DMS79 (cell line): ENCODE measurements at places on chromosomes 1 and 21.

GRCh38 chr1:11109047-11109760 is 9.5 kb upstream of the EXOSC10 start:
- no peak for DNase-seq

GRCh38 chr1:220828950-220829586 is 42.4 kb downstream of the MTARC1 start:
- no peak for DNase-seq

GRCh38 chr1:233277637-233278606 is 17.6 kb downstream of the PCNX2 start:
- no peak for DNase-seq

- DNase-seq, result no peak
Measured at GRCh38 chr1:31667065-31667785, 22.5 kb upstream of the PEF1 start.

DNA sequence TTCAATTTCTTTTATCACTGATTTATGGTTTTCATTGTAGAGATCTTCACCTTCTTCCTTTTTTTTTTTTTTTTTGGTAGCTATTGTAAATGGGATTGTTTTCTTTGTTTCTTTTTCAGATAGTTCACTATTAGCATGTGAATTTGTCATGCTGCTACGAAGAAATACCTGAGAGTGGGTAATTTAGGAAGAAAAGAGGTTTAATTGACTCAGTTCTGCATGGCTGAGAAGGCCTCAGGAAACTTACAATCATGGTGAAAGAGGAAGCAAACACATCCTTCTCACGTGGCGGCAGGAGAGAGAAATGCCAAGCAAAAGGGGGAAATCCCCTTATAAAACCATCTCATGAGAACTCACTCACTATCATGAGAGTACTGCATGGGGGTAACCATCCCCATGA is 66.4 kb downstream of the DAB1 start:
- no peak for DNase-seq

DNA sequence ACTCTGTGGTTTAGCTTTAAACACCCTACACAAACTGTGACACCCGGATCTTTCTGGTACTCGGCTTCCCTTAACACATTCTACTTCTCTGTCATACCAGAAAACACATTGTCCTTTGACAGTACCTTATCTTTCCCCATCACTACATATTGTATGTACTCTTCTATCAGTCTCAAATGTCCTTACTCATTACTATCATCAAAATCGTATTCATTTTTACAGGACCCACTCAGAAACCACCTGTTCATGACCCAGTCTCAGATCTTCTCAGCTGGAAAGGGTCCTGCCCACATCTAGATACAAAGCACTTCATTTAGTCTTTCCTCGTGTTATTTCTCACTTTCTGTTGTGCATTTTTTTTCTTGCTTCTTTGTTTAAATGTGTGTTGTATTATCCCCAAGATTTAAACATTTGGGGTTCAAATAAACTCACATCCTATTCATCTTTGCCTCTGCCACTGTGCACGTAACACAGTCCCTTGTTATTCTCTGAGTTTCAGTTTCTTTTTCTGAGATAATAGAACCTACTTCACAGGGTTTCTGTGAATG is 27.7 kb downstream of the CD34 start:
- DNase-seq, result no peak

DNA sequence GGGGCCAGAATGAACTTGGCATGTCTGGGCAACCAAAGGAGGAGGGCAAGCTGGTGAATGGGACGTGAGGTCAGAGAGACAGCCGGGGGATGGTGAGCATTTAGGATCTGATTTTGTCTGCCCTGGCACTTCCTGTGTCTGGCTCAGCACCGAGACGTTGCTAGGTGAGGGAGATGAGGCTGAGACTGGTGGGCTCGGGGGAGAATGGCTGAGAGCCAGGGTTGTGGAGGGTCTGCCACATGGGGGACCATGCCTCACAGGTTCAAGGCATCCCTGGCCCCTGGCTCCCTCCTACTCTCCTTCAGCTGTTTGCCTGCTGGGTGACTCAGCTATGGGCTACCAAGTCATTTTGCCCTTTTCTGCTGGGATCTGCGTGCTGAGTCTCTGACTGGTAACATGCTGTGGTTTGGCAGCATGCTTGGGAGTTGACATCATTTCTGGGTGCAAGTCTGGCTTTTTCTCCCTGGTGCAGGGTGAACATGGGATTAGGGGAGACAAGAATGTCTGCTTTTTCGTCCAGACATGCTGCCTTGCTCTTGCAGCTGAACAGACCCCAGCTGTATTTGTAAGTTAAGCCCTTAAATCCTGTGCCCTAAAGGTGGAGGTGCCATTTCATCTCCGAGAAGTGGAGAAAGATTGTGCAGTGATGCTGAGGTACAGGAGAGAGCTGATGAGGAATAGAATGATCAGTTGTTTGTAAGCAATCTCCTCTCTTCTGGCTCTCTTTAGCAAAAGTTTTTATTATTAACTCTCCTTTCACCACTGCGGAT is 17.6 kb downstream of the GALNT2 start:
- DNase-seq, result no peak

- DNase-seq, result no peak
Measured at GRCh38 chr1:245306020-245306419, 151.2 kb downstream of the KIF26B start.

- DNase-seq, result no peak
Measured at GRCh38 chr1:245650441-245650960, 495.7 kb downstream of the KIF26B start.

GRCh38 chr1:203776636-203777035 is 11.7 kb downstream of the LAX1 start:
- DNase-seq, result no peak

- DNase-seq, result no peak
Measured at GRCh38 chr1:186125035-186125434, 250.0 kb downstream of the TPR start.

DNA sequence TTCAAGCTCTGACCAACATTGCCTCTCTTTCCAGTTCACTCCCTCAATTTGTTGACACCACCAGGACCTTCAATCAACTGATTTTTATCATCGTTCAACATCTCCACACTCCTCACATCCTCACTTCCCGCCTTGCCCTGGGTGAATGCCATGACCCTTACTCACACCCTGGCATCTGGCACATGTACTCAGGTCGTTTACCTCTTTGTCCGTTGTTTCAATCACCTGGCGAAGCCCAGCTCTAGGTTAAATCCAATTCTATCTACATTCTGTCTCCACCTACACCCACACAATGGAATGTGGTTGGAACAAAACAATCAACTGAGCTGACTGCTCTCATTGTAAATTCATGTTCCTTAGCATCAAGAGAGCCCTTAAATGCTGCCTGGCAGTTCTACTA is 24.2 kb upstream of the TBX15 start:
- no peak for DNase-seq

- DNase-seq, result no peak
Measured at GRCh38 chr1:69911301-69911801, 294.0 kb downstream of the LRRC40 start.

DNA sequence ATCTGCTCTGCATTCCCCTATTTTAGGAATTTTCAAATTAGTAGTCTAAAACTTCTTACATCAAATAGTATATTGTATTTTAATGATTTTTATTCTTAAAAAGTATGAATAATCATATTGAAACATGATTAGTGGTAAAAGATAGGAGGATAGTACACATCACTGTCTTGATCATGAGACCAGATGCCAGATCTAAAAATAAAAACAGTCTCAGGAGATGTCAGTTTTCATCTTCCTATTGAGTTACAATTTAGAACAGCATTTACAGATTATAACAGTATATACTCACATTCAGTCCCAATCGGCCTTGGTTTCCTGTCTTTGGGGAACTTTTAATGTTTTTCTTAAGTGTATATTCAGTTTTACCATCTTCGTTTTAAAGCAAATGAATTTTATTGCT is 95.9 kb downstream of the USP25 start:
- DNase-seq, result no peak

GRCh38 chr1:167126811-167127210 is 32.9 kb downstream of the STYXL2 start:
- no peak for DNase-seq

- DNase-seq, result no peak
Measured at GRCh38 chr1:51989582-51990477, 670 bp downstream of the RAB3B start.

- DNase-seq, result no peak
Measured at GRCh38 chr1:6850537-6850936, 65.3 kb downstream of the CAMTA1 start.

DNA sequence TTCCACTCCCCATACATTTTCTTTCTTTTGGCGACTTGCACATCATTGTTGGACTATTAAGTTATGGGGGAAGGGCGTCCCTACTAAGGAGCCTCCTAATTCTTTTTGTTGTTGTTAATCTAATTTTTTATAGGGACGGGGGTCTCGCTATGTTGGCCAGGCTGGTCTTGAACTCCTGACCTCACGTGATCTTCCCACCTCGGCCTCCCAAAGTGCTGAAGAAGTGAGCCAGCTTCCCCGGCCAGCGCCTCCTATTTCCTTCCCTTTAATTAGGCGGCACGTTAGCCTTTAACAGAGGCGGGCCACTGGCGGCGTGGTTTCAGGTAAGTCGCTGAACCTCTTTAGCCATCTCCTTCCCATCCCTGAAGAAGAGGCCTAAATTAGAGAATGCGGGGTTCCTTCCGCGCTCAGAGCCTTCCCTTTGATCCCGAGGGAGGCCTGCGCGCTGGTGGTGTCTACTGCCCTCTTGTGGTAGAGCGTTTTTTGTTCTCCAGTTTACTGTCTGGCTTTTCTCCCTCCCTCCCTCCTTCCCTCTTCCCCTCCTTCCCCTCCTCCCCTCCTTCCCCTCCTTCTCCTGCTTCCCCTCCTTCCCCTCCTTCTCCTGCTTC is 38.1 kb downstream of the TNFRSF9 start:
- DNase-seq, result peak; percentile 51

DNA sequence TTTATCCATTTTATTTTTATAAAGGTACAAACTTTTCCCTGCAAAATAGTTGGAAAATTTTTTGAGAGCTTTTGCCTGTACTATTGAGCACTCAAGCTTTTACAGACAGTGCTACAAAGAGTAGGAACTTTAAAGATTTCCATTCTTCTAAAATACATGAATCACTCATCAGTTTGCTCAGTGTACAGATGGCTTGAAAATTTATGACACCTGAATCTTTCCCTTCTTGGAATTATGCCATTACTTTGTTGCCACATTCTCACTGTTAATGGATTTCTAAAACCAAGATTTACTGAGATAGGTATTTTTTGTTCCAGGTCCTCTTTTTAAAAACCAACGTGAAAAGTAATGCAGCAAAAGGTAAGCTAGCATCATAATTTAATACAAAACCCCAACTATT is 76.0 kb downstream of the GPATCH2 start:
- DNase-seq, result no peak

DNA sequence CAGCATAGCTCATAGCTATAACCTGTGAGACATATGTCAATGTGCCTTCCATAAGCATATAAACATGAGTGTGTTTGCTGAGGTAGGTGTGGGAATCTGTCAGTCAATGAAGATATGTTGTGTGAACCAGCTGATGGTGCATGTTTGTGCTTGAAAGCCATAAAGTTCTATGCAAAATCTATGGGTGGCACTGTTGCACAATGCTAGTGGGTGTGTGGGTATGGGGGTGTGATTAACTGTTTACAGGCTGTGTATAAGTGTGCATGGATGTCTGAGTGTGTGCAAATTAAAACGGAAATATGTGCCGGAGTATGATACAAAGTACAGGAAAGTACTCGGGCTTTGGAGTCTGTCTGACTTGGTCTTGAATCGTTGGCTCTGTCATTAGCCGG is 1.0 kb upstream of the ATP2B4 start:
- DNase-seq, result peak; percentile 36

DNA sequence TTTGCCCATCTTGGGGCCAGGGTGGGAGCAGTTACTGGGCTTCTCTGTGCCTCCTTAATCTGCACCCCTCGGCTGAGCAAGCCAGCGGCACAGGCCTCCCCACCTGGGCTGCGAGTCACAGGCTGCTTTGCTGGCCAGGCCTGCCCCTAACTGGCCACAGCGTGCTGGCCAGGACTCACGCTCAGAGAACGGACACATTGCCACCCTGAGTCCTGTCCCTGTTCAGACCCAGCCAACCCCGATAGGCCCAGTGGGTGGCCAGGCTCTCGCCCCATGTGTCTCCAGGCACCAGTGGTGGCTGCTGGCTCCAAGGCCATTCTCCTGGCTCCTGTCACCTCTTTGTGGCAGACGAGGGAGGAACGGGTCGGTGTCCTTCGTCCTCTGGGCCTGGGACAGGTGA is 61.3 kb downstream of the MORN1 start:
- no peak for DNase-seq

DNA sequence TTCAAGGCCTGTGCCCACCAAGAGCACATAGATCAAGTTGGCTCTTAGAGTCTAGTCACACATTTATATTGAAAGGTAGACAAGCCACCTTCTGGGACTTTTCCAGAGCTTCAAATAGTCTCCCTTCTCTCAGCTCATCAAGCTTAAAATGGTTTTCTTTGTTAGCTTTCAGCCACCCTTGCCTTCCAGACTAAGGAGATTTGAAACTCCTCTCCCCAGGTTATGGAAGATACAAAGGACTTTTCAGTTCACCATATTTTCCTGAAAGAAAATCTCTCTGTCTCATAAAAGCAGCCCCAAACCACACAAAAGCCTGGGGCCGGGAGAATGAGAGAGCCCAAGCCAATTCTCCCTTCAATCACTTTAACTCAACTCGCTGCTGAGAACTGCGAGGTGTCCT is 134.1 kb downstream of the ZC3H11B start:
- no peak for DNase-seq

DNA sequence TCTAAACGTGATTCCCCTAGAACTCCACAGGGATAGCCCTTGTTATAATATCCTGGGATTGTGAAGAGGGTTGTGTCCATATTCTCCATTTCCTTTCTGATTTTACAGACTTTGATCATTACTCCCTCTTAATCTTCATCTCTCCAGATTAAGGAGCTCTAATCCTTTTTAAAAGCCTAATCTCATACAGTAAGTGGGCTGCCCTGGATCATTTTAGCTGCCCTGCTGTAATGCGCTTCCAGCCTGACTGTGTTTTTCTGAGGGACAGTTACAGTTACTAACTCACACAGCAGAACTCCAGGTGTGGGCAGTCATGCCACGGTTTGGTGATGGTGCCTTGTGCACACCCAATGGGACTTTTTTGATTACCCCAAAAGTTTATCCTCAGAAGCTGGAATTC is 33.5 kb downstream of the PROX1 start:
- DNase-seq, result no peak

GRCh38 chr1:39084191-39084590 is 58.0 kb downstream of the NDUFS5 start:
- no peak for DNase-seq

- DNase-seq, result no peak
Measured at GRCh38 chr1:225494789-225495359, 67.0 kb upstream of the LBR start.

DNA sequence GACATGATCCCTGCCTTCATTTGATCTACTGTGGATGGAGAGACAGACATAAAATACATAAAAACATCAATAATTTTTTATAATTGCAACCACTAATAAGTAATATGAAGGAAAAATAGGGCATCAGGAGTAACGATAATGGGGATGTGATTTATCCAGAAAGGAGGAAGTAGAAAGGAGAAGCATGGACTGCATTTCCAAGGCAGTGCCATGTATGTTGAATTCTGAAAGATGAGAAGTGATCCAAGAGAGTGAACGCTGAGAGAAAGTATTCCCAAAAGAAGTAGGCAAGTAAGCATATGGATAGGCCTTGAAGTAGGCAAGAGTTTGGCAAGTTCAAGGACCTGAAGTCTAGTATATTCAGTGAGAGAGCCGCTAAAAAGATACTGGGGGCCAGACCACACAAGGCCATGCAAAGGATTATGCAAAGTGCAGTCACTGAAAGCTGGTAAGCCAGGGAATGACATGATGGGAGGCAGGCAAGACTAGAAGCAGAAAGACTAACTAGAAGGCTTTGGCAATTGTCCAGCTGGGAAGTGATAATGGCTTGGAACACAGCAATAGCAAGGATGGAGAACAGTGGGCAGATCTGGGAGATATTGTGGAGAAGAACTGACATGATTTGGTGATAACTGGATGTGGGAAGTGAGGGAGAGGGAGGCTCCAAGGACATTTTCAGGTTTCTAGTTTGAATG is 85.9 kb downstream of the TM2D1 start:
- DNase-seq, result no peak
